Cortex of kidney (tissue), 1 donor: ENCODE measurements at places on chromosomes 6 and 20.

DNA sequence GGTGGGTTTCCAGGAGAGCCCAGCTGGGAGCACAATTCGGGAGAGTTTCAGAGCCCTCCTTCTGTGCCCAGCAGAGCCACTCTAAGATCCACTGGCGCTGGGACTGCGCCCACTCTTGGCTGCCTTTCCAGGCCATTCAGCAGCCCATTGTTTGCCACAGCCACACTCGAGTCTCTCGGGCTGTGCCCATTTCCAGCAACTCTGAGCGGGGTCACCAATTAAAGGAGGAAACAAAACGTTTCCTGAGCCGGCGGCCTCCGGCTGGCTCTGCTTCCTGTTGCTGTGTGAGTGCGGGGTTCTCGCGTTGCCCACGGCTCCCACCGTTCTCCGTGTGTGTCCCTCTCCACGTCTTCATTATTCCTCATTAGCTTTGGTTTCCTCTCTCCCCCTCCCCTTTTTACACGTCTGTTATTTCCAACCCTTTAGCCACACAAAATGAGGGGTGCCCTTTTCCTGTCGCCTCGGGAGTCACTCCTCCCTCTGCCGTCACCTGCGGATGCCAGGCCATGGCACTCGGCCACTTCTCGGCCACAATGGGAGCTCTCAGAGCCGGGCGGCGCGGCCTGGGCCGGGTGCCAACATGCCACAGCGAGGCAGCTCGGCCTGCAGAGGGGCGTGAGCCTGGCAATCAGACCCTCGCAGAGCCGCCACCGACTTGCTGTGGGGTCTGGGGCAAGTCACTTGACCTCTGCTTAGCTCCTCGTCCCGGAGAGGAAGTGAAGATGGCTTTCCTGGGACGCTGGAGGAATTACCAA is 94.3 kb upstream of the NKX2-2 start:
- no peak for DNase-seq

GRCh38 chr20:12966468-12967085 is 42.2 kb upstream of the SPTLC3 start:
- DNase-seq: no peak

DNA sequence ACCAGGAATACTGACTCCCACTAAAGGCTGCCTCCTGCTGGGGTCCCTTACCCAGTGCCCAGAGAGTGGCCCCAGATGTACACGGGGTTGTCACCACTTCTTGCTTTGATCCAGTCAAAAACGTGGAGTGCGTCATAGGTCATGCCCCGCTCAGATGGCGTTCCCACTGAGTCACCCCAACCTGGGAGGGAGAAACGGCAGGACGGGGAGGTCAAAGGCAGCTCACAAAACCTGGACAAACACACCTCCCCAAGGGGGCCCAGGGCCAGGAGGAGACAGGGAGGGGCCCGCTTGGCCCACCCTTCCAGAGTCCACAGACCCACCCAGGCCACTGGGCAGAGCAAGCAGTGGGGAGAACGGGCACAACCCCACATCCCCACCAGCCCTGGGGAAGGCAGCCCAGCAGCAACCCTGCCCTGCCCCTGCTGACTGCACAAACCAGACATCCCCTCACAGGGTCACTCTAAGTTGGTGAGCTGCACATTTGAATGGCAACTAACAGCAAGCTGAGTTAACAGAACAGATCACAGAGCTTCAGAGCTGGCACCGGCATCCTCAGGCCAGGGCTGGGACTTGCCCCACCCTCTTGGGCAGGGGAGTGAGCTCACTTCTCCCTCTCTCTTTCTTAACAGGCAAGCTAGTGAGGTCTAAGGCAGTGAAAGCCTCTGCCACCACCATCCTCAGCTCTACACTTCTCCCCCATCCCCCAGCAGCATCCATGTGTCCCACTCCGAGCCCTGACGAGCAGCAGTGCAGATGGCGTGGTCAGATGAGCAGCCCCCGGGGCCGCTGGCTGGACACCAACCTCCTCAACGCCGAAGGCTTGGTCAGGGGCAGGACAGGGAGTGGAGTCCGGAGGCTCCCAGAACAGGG is 61.7 kb downstream of the PYGB start:
- no peak for DNase-seq

- DNase-seq: no peak
Measured at GRCh38 chr20:6169251-6169650, 46.4 kb upstream of the FERMT1 start.

- DNase-seq: no peak
Measured at GRCh38 chr20:58682656-58683531, 9.7 kb upstream of the NPEPL1 start.

GRCh38 chr20:46277602-46278001 is 30.7 kb downstream of the CDH22 start:
- no peak for DNase-seq

- no peak for DNase-seq
Measured at GRCh38 chr6:157809613-157810012, 13.4 kb upstream of the SNX9 start.

DNA sequence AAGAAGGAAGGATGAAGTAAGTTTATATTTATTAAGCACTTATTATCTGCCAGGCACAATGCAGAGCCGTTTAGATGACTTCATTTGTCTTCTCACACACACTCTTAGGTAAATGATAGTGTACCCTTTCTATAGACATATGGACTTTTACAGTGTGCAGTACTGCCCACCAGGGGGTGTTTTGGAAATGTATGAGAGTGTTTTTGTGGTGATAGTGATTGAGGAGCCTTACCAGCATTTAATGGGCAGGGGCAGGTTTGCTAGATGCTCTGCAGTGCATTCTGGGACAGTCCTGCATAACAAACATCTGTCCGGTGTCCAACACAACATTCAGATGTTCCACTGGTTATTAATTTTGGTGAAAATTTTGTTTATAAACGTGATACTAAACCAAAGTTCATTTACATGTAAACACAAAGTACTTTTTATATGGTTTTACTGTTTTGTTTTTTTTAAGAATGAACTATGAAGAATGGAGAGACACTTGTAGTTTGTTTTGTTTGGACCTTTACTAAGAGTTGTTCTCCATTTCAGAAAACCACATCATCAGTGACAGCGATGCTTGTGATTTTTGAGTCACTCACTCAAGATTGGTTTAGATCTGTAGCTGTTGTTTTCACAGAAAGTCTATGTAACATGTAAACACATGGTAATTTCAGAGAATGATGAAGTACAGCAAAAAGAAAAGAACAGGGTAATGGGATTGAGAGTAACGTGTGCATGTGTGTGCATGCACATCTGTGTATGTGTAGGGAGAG is 19.9 kb downstream of the KCNS1 start:
- DNase-seq: no peak

DNA sequence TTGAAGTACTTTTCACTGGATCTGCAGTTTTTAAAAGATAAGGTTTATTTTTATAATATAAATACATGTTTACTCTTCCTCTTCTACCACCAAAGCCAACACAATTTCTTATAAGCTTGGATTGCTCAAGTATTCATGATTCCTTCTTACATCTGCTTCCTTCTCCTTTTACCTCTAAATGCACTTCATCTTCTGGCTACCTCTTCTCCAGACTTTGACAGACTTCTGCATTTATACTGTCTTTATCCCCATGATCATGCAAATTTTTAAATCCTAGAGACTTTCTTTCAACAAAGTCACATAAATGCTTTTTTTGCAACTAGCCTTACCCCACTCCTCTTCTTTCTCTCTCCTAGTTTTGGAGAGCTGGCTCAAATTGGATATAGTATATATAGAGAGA is 142.9 kb downstream of the TFAP2B start:
- no peak for DNase-seq

DNA sequence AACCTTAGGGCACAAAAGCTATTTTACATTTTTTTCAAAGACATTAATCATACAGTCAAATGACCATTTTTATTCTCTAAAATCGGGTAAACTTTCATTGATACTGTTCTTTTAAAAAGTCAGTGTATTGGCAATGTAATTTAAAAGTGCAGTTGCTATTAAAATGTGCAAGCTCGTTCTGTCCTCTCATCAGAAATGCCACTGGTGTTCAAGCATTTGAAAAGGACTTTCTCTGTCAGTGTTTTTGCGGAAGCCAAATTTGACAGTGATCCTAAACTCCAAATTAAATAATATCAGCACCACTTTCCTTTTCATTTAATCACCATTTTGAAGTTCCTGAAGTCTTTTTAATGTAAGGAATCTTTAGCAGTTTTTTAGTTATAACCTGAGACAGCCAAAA is 69.6 kb downstream of the AFG1L start:
- DNase-seq: no peak

GRCh38 chr6:138410048-138410735 is 6.2 kb downstream of the HEBP2 start:
- no peak for DNase-seq

- no peak for DNase-seq
Measured at GRCh38 chr6:13089296-13089994, 238.9 kb downstream of the TBC1D7 start.

DNA sequence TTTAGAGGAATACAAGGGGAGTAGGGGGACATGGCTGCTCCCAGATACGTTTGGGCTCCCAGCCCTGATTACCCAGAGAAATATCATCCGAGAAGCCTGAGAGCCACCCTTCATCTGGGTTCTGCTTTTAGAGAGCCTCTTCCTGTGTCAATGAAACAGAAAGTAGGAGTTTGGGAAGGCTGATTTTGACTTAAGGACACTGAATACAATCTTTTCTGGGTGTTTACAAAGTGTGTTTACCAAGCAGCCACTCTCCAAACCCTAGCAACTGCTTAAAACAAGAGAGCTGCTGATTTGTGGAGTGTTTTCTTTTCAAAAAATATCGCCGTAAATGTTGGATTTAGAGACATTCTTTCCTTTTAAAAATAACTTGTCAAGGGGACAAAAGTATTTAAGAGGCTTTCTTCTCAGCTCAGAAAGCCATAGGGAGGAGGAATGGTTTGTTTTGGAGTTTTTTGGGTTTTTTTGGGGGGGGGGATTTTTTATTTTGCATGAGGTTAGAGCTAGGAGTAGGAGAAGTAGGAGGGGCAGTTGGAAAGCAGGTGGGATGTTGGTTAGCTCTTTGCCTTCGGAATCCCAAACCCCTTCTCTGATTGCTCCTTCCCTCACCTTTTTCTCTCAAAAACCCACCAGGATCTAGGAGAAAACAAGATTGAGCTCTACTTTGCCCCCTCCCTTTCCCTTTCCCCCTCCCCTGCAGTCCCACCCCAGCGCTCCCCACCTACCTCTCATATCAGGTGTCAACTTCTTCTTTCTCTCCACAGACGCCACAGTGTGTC is 12.4 kb downstream of the MAFB start:
- no peak for DNase-seq

- no peak for DNase-seq
Measured at GRCh38 chr20:10357974-10358373, 76.0 kb downstream of the MKKS start.

GRCh38 chr6:123518441-123519188 is 118.1 kb downstream of the TRDN start:
- no peak for DNase-seq

DNA sequence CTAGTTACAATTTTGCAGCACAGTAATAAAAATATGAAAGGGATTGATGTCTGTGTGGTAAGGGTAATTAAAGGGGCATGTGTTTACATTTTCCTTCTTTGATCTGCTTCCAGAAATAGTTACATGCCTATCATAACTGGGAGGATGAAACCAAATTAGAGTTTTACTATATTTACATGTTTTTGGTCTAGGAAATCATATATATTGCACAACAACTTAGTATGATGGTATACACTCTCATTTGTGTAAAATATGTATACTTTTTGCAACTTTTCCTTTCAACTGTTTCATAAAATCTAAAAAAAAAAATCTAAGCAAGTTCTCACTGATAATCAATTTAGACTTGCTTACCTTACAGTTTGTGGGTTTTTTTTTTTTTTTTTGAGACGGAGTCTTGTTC is 32.2 kb downstream of the DCBLD1 start:
- no peak for DNase-seq

GRCh38 chr6:50653253-50653652 is 60.1 kb upstream of the TFAP2D start:
- no peak for DNase-seq

GRCh38 chr6:128144320-128144719 is 243.5 kb upstream of the THEMIS start:
- no peak for DNase-seq

DNA sequence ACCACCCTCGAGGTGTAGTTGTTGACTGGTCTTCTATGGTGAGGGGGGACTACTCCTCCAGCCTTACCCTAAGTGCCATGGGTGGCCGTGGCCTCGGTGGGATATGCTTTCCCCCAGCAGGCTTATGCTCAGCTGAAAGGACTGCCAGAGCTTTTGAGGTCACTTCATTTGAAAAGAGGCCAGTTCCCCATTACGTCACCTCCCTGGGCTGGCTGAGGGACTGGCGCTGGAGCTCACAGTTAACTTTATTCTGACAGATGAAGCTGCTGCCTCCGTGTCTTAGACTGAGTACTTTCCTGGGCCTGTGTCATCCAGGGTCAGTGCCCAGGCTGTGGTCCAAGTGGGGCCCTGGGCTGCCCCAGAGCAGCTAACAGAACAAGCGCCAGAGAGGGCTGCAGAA is 42.8 kb upstream of the PCMTD2 start:
- no peak for DNase-seq

- no peak for DNase-seq
Measured at GRCh38 chr6:48036316-48036715, 74.7 kb downstream of the PTCHD4 start.

- DNase-seq: no peak
Measured at GRCh38 chr6:11258260-11259237, 26.1 kb upstream of the NEDD9 start.

GRCh38 chr6:33299237-33299944 is 649 bp upstream of the RGL2 start:
- no peak for DNase-seq

DNA sequence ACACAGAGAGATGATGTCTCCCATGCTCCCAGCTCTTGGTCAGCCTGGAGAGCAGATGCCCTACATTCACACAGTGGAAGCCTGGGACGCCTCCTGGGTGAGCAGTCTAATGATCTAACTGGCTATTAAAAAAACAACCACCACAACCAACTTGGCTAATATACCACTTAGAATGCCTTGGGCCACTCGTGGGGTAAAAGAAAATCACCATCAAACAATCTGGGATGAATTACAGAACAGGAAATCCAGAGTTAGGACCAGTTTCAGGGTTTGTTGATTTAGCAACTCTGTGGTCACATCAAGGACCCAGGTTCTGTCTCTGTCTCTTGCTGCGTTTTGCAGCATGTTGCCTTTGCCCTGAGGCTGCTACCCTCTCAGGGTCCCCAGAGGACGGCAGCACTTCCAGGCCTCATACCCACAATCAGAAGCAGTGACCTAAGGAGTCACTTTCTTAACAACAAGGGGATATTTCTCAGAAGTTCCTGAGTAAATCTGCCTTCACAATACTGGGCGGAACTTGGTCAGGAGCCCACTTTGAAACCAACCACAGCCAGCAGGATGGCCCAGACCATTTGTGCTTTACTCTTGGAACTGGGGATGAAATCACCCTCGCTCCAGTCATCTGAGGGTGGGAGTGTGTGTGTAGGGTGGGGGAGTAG is 118.7 kb downstream of the CLIC5 start:
- DNase-seq: no peak

GRCh38 chr6:170106906-170107525 is 183.9 kb downstream of the DLL1 start:
- DNase-seq: no peak
